GM12878 (cell line): ENCODE measurements at places on chromosomes 3 and 15. TPM values are rescaled to one million over a fixed set of nuclear protein-coding genes. Genes with fewer than 3 reads are reported as not detected.

DNA sequence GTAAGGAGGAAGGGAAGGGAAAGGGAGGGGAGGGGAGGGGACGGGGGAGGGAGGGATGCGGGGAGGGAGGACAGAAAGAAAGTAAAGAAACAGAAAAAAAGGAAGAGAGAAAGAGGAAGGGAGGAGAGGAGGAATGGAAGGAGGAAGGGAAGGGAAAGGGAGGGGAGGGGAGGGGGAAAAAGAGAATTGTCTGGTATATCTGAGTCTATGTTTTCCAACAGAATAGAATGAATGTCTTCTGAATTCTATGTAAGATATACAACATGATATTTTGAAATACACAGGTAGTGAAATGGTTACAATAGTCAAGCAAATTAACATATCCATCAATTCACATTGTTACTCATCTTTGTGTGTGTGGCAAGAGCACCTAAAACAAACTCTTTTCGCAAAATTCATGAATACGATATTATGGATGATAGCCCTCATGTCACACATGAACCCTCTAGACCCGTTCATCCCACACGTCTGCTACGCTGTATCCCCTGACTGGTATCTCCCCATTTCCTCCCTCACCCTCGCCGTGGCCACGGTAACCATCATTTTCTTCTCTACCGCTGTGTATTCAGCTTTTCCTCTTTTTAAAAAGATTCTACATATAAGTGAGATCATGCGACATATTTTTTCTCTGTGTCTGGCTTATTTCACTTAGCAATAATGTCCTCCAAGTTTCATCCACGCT is 168.9 kb downstream of the XXYLT1 start:
- no peak for DNase-seq

DNA sequence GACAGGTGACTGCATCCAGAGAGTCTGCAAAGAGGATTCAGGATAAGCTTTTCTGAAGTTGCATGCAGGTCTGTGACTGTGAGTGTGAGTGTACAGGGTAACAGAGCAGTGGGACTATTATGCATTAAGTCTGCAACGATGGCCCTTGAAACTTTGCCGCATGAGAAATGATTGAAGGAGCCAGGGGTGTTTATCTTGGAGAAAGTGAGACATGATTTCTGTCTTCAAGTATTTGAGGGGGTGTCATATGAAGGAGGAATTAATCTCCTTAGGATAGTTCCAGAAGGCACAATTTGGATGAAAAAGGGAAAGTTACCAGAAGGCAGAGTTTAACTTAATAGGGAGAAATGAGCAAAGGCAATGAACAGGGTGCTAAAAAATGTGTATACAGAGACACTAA is 119.6 kb downstream of the ARNT2 start:
- no peak for DNase-seq

- no peak for DNase-seq
These were observed 22.9 kb upstream of the FGF12 start for GRCh38 chr3:192750201-192750600.

DNA sequence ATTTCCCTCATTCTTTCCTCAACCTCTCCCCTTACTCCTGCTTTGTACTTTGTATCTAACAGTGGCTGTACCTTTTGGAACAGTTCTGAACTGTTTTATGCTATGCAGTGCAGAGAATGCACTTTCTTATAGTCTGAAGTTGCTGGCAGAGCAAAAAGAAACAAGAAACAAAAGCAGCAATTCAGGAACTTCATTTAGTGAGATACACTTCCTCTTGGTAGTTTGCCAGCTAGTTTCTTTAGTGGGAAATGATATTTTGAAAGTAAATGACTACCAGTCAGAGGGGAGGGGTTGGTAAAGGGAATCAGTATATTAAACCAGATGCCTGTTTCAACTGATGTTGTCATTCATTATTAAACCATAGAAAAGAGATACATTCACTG is 55.0 kb upstream of the CHD2 start:
- DNase-seq = peak; percentile 74

DNA sequence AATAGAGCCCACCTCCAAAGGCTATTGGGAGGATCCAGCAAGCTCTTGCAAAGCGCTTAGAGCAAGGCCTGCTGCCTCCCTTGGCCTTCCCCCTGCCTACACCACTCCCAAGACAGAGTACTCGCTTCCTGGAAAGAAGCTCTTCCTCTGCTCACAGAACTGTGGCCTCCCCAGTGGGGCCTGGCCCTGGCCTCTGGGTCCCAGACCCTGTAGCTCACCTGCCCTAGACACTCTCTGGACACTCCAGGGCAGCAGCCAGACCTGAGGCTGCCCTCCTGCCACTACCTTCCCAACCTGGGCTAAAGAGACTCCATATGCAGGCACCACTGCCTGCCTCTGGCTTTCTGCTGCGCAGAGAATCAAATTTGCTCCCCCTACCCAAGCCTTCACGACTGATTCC is 49.9 kb downstream of the GRIP2 start:
- DNase-seq = no peak

- peak; percentile 40 for DNase-seq
These were observed 2.4 kb upstream of the ADGRG7 start for GRCh38 chr3:100606894-100607512.

DNA sequence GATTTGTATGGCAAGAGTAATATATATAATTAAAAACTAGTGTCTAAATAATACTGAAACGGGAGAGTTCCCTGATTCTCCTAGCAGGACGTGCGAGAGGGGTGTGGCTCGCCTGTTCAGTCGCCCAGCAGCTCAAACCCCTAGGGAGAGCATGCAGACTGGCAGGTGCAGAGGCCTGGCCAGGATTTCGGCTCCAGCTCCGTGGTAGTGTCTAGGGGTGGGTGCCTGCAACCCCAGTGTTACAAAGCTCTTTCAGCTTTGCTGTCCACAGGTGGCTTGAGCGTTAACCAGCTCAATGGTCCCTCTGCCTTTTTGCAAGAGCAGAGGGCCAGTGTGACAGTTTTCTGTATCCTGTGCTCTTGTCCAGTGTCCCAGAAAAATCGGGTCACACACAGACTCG is 226.6 kb downstream of the ALCAM start:
- DNase-seq = no peak

- DNase-seq = no peak
These were observed 45.0 kb downstream of the SOX2 start for GRCh38 chr3:181756645-181757297.

DNA sequence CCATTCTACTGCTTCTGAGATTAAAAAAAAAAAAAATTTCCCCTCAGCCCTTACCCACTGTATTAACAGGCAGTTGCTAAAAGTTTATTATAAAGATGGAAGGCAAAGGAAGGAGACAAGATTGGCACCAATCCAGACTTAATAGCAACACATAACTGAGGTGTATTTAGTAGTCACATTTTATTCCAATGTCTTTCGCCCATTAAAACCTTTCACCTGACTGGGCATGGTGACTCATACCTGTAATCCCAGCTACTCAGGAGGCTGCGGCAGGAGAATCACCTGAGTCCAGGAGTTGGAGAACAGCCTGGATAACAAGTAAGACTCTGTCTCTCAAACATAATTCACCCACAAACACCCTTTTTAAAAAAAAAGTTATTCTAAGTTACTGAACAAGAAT is 4.4 kb downstream of the ACAP2 start:
- no peak for DNase-seq

GRCh38 chr3:104832530-104832929 is 534.2 kb upstream of the ALCAM start:
- DNase-seq = no peak

DNA sequence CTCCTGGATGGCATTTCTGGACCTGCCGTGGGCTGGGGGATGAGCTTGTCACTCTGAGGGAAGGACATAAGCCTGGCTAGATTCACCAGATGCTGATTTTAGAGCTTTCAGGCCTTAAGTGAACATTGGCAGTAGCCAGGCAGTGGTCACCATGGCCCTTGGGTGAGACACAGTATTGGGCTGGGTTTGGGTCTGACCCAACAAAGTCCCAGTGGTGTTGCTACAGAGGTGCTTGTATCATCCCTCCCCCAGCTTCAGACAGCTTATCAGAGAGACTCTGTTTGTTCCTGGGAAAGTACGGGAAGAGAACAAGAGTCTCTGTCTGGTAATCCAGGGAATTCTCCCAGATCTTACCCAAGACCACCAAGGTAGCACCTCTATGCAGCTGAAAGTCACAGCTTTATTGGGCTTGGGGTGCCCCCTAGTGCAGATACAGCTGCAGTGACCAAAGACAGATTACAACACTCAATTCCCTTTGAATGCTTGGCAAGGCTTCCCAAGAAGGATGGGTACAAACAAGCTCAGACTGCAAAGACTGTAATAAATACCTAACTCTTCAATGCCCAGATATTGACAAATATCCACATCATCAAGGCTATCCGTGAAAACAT is 9.8 kb upstream of the RUVBL1 start:
- DNase-seq = no peak

DNA sequence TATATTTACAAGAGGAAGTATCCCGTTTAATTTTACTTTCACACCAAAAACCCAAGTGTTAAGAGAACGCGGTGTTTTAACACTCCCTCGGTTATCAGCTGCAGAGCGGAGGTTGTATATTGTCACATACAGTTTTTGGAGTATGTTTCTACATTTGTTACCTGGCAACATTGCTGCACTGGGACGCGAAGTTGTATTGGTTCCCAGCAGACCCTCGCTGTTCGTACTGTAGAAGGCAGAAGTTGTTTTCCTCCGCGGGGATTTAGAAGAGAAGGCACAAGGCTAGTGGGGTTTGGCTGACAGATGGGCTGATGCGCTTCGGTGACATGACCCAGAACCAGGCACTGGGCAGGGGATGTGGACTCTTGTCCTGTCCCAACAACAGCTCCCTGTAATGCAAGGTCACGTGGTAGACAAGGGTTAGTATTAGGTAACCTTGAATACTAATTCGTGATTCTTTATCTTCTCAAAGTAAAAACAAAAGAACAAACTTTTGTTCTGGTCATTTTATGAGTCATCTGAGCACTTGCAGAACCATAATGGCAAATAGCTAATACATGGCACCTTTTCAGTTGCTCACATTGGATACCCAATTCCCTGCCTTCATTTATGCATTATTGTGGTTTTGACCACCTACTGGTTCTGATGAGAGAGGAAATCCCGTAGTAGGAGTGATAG is 230.4 kb upstream of the BHLHE40 start:
- DNase-seq = no peak

DNA sequence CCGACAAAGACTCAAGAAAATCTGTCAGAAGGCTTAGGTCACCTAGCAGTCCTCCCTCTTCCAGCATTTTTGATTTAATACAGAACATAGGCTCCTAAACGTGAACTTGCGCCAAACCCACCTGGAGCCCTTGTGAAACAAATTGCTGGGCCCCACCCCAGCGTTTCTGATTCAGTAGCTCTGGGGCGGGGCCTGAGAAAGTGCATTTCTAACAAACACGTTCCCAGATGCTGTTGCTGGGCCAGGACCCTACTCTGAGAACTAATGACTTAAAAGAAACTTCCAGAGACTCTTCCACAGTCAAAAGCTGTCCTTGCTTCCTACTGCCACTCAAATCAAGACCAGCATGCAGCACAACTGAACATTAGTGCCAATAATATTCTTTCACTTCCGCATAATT is 198.1 kb downstream of the PDZRN3 start:
- no peak for DNase-seq

DNA sequence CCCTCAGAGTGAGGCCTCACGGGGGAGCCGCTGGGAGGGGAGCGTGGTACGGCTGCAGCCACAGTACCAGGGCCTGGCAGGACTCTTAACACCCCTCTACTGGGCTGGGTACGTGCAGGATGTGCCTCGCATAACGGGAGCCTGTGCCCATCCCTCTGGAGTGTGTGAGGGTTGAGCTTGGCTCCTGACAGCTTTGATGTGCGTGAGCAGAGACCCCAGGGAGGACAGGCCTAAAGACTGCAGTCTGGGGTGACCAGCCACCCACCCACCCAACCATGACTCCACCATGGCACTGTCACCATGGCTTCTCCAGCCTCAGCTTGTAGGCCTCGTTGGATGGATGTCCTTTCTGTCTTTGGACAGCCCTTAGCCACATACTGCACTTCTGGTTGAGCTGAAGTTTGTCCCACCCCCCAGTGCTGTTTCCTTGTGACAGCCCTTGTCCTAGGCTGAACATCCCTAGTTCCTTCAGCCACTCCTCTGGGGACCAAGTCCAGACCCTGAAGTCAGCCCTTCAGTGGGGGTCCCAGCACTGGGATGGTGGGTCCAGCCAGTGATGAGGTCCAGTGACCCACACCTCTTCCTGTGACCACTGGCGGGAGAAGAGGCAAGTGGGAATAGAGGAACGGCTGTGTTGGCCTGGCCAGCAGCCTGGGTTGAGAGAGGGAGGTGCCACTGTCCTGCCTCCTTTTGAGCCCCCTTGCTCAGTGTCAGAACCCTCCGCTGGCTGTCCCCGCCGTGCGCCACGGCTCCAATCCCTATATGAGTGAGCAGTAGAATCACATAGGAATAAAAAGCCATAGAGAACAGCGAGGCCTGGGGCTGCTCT is 6.1 kb downstream of the GLYCTK start:
- no peak for DNase-seq

DNA sequence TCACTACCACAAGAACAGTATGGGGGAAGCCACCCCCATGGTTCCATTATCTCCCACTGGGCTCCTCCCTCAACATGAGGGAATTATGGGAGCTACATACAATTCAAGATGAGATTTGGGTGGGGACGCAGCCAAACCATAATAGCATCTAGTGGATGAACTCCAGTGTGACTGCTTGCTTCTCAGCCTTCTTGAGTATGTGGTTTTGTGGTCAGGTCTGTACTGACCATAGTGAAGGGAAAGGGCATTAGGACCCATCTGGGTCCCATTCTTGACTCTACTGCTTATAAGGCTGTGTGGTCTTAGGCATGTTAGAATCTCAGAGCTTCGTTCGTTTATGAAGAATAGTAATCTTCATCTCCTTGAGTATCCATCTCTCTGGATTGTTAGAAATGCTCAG is 81.4 kb downstream of the CGNL1 start:
- DNase-seq = no peak

DNA sequence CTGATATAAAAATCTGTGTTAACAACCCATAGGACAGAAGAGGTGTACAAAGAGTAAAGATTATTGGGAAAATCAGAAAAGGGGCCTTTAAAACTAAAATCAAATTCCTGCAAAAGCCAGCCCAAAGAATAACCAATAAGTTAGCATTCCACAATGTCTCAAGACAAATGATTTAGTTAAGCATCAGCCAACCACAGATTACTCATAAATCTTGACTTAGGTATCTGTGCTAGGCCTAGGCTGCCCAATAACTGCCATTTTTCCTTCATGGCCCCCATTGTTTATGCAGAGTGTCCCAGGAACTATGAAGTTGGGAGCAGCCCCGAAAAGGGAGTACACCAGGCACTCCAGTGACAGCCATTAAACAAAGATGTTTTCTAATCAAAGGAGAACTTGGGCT is 7.4 kb downstream of the TRANK1 start:
- no peak for DNase-seq

DNA sequence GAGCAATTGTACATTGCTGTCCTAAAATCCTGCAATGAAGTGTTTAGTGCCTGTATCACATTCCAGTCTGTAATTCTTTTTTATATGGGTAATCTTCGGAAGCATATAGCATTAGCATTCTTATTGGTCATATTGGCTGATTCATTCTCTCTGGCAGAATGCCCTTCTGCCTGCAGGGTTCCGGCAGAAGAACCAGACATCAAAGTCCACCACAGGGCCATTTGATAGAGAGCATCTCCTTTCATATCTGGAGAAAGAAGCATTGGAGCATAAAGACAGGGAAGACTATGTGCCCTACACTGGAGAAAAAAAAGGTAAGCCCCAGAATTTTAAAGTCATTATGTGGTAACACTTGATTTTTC is 39.6 kb downstream of the TMOD3 start:
- DNase-seq = no peak

- no peak for DNase-seq
These were observed 633.7 kb downstream of the ZIC1 start for GRCh38 chr3:148042663-148043445.

GRCh38 chr15:31308185-31308639 is 18.4 kb upstream of the KLF13 start:
- no peak for DNase-seq

ITIH4 gene
- total RNA-seq = 3.9 and 5.4 TPM in 2 replicates

HYAL1 gene
- 0.40 and 0.49 TPM in 2 replicates for total RNA-seq

RNF123 gene
- total RNA-seq = 28.7 and 31.5 TPM in 2 replicates

ZNF80 gene
- not detected in 2 replicates for total RNA-seq

RTP2 gene
- total RNA-seq = not detected in 2 replicates
